Cardiac fibroblast (primary cell): ENCODE measurements at places on chromosomes 4 and X.

GRCh38 chr4:101348367-101348827, 1.1 kb upstream of the PPP3CA start:
- DNase-seq = no peak

- DNase-seq = no peak
These were observed 79.5 kb downstream of the RBM47 start for GRCh38 chr4:40550196-40550595.

DNA sequence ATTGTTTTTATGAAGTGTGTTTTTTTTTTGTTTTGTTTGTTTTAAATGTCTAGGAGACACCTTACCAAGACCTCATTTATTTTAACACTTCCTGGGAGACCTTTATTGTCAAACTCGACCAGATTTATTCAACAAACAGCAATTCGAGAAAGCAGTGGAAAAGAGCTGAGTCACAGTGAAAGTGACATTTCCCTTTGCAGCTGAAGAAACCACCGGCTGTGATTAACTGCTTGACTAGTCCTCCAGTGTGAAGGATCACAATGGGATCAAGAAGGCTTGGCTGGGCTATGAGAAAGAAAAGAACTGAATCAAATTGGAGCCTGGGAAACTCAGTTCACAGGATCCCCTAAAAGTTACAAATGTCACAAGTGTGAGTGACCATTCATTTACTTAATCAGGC, 11.9 kb upstream of the ADH7 start:
- peak; percentile 70 for DNase-seq

DNA sequence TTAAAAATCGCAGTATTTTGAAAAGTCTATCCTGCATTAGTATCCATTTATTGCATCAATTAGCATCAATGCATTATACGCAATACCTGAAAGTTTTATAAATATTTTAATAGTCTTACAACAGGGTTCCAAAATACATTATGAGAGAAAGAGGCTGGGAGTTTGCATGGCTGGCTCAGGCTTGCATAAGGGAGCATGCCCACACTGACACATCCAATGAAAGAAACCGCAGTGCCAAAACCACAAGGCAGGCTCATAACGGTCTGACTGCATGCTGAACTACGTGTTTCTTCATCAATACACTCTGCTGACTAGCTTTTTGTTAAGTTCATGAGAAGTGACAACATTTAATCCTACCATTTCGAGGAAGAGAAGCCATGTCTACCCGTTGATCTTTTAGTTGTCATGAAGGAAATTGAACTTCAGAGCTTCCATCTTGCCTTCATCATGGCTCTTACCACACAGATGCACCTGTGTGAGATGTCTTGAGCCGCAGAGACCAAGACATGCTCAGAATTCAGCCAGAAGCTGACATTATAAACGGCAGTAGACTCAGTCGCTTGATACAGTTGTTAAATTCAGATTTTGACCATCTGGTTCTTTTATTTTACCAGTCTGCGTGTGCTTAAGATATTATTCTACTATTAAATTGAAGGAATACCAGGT, 168.8 kb upstream of the FRG1 start:
- DNase-seq = no peak

GRCh38 chrX:54509400-54509799, 13.4 kb upstream of the FGD1 start:
- DNase-seq = no peak

DNA sequence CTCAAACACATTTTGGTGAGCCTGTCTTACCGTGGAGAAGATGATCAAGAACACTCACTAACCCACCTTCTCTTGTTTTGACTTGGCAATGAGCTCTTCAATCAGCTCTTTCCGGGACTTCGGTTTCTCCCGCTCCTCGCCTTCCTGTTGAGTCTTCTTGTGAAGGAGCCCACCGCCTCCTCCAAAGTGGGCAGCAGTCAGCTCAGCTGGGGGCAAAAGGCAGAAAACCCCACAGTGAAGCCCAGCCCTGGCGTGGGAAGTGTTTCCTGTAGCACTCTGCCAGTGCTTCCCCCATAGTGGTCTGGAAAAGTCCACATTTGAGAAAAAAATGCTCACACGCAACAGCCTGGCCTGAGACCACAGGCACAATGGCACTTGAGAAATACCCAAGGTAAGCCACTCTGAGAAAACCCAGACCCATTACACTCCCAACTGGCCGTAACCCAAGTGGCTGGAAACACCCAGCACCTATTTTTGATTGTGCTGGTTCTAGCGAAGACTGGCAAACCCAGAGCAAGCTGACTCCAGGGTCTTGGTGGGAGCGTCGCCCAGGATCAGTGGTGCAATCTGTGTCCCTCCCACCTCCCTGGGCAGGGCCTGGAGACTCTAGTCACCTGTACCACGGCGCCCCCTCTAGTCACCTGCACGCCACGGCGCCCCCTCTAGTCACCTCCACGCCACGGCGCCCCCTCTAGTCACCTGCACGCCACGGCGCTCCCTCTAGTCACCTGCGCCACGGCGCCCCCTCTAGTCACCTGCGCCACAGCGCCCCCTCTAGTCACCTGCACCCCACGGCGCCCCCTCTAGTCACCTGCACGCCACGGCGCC, 8.6 kb downstream of the NOP14 start:
- no peak for DNase-seq

GRCh38 chr4:142701017-142701416, 145.1 kb downstream of the INPP4B start:
- DNase-seq = no peak

DNA sequence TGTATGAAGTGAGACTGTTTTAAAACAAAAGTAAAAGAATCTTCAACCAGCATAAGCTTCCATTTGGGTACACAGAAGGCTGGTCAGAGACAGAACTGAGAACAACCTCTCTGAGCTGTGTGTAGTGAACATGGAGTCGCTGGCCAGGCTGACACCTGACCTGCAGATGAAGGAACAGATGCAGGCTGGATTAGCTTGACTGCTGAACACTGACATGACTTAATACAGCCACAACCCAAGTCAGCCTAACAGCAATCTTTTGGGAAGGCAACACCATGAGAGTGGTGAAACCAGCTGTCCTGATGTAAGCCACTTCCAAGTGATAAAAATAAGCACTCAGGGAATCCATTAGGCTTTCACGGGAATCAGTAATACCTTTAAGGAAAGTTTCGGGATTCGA, 10.1 kb downstream of the SCARB2 start:
- DNase-seq = no peak

DNA sequence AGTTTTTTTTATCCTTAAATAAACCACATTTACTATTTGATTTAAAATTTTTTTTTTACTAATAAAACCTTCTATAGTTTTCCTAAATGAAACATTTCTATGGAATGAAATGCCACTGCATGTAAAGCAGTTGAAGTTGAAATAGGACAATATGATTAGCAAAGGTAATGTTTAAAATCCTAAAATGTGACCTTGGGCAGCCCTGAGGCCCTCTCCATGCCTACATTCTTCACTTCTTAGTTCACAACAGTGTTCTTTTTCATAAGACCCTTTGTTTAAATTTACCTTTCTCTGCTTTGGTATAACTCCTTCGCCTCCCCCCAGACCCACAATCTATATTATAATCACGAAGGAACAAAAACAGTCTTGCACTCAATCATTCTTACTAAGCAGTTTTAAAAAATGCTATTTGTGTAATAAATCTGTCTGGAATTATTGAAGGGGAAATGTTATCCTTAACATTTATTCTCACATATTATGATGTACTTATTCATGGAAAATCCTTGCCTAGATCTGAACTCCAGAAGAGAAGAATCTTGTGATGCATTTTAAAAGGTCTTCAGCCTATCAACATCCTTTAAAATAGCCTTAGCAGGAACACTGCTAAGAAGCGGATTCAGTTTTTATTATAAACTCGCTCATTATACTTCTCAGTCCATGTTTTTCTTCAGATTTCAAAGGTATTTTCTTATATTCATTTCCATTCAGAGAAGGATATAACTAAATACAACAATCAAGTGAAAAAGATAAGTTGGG, 124.6 kb upstream of the NAP1L5 start:
- no peak for DNase-seq

DNA sequence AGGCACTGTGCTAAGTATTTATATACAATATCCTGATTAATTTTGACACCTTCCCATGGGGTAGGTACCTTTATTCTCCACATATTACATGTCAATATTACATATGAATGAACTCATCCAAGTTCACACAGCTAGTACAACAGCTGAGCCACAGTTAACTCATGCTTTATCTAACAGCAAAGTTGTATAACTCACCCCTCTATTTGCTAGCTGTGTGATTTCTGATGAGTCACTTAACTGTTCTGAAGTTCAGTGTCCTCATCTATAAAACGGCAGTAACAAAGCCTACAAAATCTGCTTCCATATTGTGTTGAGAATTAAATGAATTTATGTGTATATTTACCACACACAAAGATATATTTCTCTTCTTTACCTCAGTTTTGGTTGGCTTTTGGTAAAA, 48.2 kb upstream of the KDR start:
- peak; percentile 71 for DNase-seq

DNA sequence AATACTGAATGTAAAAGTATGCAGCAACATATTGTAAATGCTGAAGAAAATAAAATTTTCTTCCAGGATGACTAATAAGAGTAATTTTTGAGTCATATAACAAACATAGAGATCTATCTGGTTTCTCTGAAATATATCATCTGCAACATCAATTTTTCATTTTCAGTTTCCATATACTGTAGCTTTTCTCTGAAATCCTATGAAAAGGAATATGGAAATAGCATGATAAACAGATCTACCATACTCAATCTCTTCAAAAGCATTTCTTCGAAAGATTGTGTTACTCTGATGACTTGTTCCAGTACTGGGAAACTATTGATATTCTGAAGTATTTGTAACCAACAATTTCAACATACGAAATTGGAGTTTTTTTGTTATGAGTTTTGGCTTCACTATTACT, 1156.7 kb downstream of the FAM133A start:
- no peak for DNase-seq

DNA sequence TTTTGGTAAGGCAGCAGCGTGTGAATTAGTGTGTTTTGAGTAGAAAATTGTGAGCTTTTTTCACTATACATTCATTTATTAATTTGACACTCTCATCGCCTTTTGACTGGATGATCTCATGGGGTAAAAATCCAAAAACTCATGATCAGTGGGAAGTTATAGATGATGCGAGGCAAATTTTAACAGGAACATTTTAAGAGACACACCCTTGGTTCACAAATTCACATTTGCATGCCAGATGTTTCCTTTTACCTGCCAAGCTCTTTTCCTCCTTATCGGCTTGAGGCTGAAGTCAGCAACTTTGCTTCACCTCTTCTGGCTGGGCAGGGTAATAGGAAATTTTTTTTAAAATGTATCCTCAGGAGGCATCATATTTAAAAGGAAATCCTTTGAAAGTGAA, 318.0 kb upstream of the HS3ST1 start:
- DNase-seq = peak; percentile 52

- no peak for DNase-seq
These were observed 4.0 kb upstream of the ABLIM2 start for GRCh38 chr4:8162625-8163024.

DNA sequence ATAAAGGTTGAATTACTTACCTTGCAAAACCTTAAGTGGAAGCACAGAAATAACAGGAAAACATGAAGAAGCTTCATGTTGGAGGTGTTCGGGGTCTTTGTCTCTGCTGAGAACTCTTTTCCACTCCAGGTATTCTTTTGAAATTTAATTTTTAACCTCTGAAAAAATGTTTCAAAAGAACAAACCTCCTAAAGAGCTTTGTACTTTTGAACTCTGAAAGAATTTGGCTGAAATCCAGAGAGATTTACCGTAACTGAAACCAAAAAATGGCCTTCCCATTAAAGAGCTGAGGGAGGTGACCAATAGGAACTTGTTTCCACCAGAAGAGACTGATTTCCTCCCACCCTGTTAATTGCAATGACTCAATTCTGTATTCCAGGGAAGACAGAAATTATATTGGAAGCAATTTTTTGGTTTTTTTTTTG, at the start of gene CFI:
CFI (minus strand) TSS at position 105 of the 425 bp plus-strand sequence; CDS start at position 77, 28 bp downstream.
- peak; percentile 92 for DNase-seq

GRCh38 chr4:88097781-88098180, 60.7 kb downstream of the ABCG2 start:
- no peak for DNase-seq

DNA sequence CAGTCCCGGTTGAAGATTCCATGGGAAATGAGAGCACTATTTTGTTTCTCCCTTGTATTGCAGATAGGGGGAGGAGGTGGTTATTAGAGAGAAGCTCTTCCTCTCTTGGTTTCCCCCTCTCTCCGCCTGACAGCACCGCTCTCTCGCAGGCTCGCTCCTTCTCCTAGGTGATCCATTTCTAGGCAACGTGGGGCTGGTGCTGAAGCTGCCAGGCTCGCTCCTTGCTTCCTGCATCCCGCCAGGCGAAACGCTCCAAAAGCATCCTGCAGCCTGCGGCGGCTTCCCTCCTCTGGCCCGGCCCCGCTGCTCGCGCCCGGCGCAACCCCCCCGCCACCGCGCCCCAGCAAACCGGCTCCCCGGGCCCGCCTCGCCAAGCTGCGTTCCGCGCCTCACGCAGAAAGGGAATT, at the start of gene GRID2:
GRID2 (plus strand) TSS at position 346 of the 407 bp plus-strand sequence.
- peak; percentile 2 for DNase-seq

DNA sequence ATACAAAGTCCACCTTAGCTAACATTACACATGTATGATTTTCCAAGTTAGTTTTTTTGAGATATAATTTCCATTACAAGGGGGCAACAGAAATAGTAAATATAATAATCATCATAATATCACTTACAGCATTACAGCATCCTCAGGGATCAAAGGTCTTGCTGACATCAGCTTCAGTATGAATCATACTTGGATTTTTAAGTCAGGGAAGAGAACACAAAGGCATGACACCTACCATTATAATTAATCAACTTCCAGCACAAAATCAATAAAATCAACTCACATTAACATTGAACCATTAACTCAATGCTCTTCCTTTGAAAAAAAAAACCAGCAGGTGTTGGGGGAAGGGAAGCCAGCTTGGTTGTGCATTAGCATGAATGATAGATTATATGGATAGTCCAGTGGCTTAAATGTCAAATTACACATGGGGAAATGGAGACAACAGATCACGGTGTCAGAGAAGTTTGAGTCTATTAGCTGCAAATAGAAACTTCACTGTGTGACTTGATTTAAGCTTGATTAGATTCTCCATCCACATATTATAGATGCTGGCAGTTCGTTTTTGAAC, 66.9 kb upstream of the CAPN6 start:
- no peak for DNase-seq

DNA sequence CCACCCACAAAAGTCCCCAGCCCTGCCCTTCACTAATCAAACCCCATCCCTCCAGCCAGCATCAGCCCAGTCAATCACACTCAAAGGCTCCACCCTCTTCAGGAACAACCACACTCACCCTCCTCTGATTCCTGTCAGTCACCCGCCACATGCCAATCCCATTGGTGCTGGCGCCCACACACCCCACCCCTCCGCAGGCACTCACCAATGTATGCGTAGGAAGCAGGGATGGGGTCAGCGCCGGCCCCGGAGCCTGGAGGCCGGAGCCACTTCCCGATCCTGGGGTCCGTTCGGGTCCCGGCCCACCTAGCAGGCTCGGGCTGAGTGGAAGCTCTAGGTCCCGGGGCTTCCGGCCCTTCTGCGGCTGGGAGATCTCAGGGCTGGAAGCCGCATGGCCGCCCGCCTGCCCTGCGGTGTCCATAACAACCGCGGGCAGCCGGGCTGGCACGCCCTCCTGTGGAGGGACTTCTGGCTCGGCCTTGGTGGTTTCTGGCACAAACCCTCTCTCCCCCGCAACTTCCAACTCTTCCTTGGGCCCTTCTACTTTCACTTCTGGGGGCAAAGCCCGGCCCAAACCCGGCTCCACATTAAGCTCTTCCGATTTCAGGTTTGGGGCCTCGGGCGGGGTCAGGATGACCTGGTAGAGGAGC, 7.9 kb upstream of the CFP start:
- DNase-seq = no peak
